Activated CD4-positive, alpha-beta T cell treated with anti-CD3 and anti-CD28 coated beads for 1 hour (primary cell): ENCODE measurements at places on chromosomes 2 and 18.

DNA sequence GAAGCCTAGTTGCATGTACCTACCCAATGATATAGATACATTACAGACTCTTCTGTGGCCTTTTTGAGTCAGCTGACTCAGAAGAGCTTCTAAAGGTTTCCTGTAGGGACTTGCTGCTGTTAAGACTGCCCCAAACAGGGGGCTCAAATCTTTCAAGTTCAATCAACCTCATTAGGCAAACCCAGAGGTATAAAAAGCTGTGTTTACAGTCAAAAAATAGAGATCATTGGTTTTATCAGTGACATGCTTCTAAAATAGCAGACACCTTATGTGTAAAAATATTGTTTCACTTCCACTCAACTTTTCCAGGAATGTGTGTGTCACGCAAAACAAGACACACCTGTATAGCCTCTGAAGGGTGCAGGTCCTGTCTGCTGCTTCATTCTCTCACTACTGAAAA, 624.3 kb upstream of the FANCL start:
- no peak for DNase-seq

DNA sequence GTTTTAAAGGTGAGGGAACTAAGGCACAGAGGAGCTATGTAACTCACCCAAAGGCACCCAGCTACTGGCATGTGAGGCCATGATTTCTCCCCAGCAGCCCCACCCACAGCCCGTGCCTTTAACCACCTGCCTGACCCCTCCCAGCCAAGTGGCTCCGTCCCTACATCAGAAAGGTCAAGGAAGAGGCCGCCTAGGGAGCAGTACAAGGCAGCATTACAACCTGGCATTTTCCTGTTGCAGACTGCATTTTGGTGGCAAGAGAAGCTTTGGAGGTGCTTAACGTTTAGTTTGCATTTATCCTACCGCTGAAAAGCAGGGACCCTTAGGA, 17.5 kb downstream of the STEAP3 start:
- DNase-seq = no peak

GRCh38 chr2:241408849-241409248, 52.8 kb downstream of the FARP2 start:
- no peak for DNase-seq

- DNase-seq = no peak
Measured at GRCh38 chr2:37740164-37740739, 68.8 kb upstream of the CDC42EP3 start.

DNA sequence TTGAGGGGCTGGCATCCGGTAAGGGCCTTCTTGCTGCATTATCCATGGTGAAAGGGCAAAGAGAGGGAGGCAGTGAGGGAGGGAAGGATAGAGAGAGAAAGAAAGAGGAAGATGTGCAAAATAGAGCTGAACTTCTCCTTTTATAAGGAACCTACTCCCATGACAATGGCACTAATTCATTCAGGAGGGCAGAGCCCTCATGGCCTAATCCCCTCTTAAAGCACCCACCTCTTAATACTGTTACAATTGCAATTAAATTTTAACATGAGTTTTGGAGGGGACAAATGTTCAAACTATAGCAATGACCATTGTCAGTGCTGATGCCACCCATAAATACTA, 60.2 kb downstream of the CXCR4 start:
- no peak for DNase-seq

- no peak for DNase-seq
Measured at GRCh38 chr18:29594493-29594892, 1417.6 kb upstream of the CDH2 start.

GRCh38 chr2:206255003-206255402, 19.5 kb upstream of the ZDBF2 start:
- no peak for DNase-seq
